T-helper 17 cell (primary cell): ENCODE measurements at places on chromosomes 6 and 20.

DNA sequence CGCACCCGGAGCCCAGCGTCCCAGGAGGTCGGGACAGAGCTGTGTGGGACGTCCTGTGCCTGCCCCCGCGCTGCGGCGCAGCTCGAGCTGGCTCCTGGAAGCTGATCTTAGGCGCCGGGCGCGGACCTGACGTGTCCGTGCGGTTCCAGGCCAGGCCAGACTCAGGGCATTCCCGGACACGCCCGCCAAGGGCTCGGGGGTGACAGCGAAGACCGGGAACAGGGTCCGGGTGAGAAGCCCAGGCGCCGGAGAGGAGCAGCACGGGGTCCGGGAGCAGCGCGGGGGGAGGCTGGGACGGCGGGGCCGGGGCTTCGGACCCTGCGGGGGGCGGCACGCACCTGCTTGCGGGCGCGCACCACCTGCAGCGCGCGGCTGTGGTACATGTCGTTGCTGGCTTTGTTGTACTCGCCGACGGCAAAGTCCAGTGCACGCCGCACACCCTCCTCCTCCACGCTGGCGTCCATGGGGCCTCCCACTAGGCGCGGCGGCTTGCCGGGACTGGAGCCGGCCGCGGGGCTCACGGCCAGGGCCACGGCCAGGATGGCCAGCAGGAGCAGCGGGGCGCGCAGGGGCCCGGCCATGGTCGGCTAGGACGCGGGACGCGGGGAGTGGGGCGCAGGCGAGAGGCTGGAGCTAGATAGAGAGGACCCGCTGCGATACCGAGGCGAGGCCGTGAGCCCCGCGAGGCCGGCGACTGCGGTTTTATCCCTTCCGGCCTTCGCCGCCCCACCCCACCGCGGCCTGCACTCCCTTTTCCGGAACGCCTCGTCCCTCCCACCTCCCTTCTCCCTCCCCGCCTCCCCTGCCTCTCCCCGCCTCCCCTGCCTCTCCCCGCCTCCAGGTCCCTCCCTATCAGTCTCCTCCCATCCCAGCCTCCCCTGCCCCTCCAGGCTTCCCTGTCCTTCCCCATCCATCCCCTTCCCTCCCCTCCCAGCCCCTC is at the start of gene CST3:
TSS of gene CST3 (minus strand) at position 674 of the 940 bp plus-strand sequence. CDS start at position 581, 93 bp downstream.
- no peak for DNase-seq

GRCh38 chr20:8242827-8243724 is 111.0 kb downstream of the PLCB1 start:
- DNase-seq = no peak

DNA sequence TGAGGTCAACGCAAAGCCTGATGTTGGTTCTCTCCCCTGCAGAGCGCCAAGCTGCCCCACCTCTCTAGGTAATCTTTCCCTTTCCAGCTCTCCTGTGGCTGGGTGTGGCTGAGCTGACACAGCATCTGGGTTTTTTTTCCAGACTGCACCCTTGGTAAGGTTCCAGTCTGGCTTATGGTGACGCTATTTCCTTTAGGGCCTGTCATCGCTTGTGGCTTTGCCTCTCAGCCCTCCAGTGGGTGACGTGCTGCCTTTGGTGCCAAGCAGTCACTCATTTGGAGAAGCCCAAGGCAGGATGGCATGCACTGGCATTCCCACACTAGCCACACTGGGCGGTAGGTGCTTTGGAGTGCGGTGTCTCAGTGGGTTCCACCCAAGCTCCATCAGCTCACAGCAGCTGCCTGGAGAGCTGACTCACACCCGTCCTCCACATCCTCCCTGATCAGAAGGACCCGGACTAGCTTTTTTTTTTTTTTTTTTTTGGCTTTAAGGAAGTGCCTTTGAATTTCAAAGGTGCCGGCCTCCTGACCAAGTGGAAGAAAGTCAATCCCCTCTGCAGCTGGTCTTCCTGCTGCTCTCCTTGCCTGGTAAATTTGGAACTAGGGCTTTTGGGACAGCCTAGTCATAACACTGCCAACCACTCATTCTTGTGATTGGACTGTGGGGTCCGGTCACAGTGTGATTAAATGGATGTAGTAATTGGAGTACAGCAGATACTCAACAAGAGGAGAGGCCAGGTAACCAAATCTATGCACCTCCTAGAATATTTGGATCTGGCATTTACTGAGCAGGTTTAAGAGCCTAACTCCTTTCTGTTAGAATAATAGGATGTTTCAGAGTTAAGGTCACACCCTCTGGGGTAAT is 153.6 kb downstream of the CD83 start:
- DNase-seq = no peak

DNA sequence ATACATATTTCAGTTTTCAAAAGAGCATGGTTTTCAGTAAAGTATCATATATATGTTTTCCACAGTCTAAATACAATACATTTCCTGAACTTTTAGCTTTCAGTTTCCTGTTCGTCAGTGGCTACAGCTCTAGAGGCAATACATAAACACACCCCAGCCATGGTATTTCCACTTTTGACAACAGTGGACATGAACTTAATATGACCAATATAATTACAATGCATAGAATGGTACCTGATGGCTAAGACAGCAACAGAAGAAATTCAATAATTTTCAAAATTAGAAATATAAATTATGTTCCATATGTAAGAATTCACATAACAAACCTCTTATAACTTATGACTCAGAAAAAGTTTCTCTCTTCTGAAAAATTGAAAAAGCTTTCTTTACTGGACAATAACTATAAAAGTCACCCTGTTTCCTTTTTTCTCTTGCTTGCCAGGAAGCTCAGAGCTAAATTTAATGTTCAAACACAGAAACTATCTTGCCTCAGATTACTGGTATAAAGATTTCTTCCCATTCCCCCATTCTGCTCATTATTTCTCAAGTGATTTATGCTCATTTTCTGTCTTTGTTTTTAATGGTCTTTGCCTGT is 19.2 kb downstream of the FKBP5 start:
- no peak for DNase-seq

GRCh38 chr20:9981829-9982228 is 53.0 kb upstream of the ANKEF1 start:
- DNase-seq = no peak

DNA sequence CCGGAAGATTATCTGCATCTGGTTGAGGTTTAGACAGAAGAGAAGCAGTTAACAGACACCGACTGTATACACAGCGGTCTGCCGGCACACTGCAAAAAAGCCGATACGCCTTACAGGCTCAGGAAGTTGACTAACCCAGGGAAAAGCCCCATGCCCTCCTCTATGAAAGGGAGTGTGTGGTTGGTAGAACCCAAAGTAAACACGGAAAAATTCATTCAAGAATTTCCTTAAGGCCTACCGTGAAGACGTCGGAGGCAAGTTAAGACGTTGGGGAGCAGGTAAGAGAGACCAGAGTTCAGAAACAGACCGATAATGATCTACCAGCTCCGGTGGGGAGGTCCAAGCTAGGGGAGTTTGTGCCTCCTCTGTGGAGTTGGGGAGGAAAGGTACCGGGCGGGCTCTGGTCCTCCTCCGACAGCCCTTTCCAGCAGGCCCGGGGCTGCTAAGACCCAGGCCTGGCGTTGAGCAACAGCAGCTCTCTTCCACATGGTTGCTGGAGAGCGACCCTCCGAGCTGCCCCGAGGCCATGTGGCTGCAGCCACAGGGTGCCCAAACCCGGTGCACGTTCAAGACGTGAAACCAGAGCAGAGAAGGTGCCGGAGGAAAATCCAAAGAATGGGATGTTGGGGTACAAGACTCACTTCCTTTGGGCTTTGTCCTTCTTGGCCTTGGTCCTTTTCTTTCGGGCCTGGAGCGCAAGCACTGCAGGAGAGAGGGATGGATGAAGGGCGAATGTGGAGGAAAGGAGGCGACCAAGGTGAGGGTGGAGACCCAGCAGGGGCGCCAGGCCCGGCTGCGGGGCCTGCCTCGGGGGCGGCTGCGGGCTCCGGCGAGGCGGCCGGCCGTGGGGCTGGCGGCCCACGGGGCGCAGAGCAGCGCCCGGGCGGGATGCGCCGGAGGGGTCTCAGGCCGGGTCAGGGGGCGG is 809 bp downstream of the SRPK1 start:
- DNase-seq = peak; percentile 33

GRCh38 chr20:39916236-39916765 is 772.7 kb downstream of the MAFB start:
- no peak for DNase-seq
